ENCODE measurements at places on chromosomes 16 and 17. TPM values are rescaled to one million over a fixed set of nuclear protein-coding genes. Genes with fewer than 3 reads are reported as not detected.

Gene C17orf67
- 1.5 TPM for total RNA-seq

Gene HOXB7
- 30.8 TPM for total RNA-seq

Gene CCL7
- total RNA-seq = 0.25 TPM

Gene KRTAP4-1
- total RNA-seq = 0.22 TPM

Gene SLC12A3
- total RNA-seq = not detected

Gene KRTAP2-2
- not detected for total RNA-seq

Gene RAB26
- 2.9 TPM for total RNA-seq

Gene ETV4
- total RNA-seq = 58.6 TPM

Gene APOH
- 4.4 TPM for total RNA-seq

Gene SHISA9
- total RNA-seq = 0.13 TPM

Gene HAGHL
- total RNA-seq = 18.5 TPM

Gene HOXB1
- total RNA-seq = not detected

Gene MPP3
- total RNA-seq = 15.7 TPM

Gene UMOD
- not detected for total RNA-seq

Gene FGF11
- total RNA-seq = 1.1 TPM

Gene RNF222
- total RNA-seq = not detected

Gene CMTM2
- not detected for total RNA-seq

Gene P4HB
- total RNA-seq = 719 TPM

Gene EFNB3
- total RNA-seq = 1.4 TPM

Gene BEAN1
- 7.1 TPM for total RNA-seq

Gene KIFC3
- total RNA-seq = 107 TPM

Gene CTRB2
- not detected for total RNA-seq

Gene METTL23
- 52.7 TPM for total RNA-seq

Gene CD7
- not detected for total RNA-seq

Gene TMEM95
- not detected for total RNA-seq

Gene MKS1
- total RNA-seq = 10.3 TPM

Gene SLC16A13
- total RNA-seq = 8.1 TPM

Gene DOC2A
- total RNA-seq = 1.7 TPM

Gene GAS7
- 0.47 TPM for total RNA-seq

Gene GRAPL
- total RNA-seq = not detected

Gene FAM171A2
- total RNA-seq = 3.7 TPM

Gene ZSCAN10
- total RNA-seq = 0.33 TPM

Gene TMEM238L
- total RNA-seq = not detected

Gene BAIAP3
- total RNA-seq = 0.94 TPM

Gene ARHGDIG
- 3.2 TPM for total RNA-seq

Gene VTN
- total RNA-seq = 16.5 TPM

Gene MYH8
- not detected for total RNA-seq

Gene DHRS7C
- total RNA-seq = not detected

Gene CD300LB
- total RNA-seq = 0.17 TPM

Gene SLC5A11
- 0.37 TPM for total RNA-seq

Gene ATP2A1
- total RNA-seq = 1.8 TPM

Gene PRKCA
- 47.6 TPM for total RNA-seq

Gene CD19
- total RNA-seq = not detected

Gene RDM1
- 2.6 TPM for total RNA-seq

Gene LGALS9
- 2.6 TPM for total RNA-seq

Gene SCARF1
- total RNA-seq = 0.18 TPM

Gene GDPD1
- 1.0 TPM for total RNA-seq

Gene DBF4B
- 19.9 TPM for total RNA-seq

Gene LRRC59
- 243 TPM for total RNA-seq
